ENCODE measurements at places on chromosomes 5 and 9. TPM values are rescaled to one million over a fixed set of nuclear protein-coding genes. Genes with fewer than 3 reads are reported as not detected.

DNA sequence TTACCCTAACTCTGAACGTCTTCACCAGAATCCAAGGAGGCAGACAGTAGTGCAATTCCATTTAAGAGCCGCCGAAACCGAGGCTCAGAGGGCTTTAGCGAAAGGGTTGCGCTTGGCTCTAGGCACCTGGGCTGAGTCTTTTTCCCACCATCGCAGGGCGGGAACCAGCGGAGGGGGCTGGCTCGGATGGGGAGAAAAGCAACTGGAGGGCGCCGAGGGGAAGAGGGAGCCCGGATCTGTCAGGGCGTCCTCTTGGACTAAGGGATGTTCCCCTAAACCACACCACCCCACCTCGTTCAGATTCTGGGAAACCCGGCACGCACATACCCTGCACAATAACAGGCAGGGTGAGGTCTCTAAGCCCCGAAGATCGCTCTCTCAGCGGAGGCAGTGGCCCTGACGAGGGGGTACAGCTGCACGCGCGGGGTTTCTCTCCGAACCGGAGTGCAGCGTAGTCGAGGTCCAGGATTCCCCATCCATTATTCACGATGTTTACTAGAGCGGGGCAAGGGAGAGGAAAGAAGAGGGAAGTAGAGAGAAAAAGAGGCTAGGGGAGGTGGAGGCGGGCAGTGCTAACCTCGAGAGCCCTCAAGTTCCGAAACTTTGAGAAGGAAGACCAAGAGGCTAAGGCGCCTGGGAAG lies 1.3 kb upstream of the POU4F3 start:
- DNase-seq: no peak

DNA sequence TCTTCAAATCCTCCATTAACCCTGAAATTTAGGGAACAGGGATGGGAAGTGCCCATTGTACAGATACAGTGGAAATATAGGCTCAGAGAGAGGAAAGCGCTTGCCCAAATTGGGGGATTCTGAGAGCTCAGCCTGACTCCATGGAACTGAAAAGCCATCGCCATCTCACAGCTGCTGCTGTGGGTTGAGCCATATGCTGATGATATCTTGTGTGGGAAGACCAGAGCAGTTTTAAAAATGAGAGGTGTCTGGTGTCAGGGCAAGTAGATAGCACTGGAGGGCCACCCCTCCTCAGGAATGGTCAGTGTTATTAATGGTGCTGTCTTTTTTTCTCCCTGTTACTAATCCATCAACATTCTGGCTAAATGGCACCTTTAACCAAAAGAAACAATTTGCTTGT lies 50.9 kb upstream of the C5orf58 start:
- no peak for DNase-seq

Gene SPINK4
- polyA plus RNA-seq: not detected

DNA sequence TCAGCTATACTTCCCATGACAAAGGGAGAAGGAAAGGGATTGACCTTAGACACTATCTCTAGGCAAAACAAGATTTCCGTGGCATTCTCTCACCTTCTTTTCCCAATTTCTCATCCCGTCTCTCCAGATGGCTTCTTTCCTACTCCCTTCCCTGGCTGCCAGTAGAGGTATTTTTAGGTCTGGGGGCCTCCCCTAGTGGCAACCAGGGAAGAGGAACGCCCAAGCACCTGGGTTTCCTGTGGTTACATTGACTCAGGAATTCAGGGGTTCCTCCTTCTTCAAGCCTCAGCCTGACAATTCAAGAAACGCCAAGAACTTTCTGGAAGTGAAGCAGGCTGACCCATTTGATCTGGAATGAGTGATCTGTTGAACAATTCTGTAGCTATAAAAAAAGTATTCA lies 111.5 kb upstream of the OSMR start:
- no peak for DNase-seq

DNA sequence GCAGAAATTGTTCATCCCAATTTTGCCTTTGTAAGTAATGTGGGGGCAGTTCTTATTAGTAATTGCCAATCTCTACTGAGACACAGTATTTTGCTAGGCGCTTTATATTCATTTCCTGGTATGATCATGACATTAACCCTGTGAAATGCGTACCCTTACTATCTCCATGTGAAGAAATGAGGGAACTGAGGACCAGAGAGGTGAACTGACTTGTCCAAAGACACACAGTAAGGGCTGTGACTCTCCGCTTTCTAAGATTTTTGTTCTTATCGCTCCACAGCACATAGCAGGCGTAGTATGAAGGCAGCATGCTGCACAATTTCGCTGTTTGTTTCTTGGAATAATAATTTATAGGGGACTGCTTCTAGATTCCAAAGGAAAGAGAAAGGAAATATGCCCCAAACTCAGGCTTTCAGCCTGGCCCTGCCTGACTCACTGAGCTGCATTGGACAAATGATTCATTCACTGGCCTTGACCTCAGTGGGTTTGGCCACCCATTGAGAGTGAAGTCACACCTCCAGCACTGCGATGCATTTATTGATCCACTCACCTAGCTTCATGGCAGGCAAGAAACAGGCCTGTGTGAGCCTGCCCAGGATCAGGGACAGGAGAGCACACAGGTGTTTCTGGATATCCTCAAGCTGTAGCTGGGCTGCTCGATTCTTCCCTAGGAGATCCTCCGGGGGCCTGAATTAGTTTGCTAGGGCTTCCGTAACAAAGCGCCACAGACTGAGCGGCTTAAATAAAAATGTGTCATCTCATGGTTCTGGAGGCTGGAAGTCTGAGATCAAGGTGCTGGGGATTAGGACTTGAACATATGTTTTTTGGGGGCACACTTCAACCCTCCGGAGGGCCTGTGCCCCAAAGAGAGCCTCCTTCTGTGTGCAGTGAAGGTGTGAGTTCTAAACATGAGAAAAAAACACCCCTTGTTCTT lies 7.2 kb upstream of the DUSP1 start:
- DNase-seq: no peak

Gene RNF183
- polyA plus RNA-seq: not detected
